ENCODE measurements at places on chromosomes 6 and 20.

DNA sequence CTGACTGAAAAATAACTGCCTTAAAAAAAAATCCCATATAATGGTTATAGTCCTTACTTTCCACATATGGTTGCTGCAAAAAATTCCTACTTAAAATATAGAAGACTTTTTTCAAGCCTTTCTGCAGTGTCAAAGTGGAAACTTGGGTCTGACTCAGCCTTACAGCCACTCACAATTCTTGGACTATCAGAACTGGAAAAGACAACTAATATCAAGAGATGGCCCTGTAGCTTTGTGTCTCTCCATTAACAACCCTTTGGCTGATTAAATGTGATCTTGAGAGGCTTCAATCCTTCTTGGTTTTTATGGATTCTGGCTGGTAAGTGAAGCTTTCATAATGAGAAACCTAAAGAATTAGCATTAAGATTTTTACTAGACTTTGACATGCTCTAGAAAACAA is 307.8 kb downstream of the RNGTT start:
- DNase-seq: no peak

DNA sequence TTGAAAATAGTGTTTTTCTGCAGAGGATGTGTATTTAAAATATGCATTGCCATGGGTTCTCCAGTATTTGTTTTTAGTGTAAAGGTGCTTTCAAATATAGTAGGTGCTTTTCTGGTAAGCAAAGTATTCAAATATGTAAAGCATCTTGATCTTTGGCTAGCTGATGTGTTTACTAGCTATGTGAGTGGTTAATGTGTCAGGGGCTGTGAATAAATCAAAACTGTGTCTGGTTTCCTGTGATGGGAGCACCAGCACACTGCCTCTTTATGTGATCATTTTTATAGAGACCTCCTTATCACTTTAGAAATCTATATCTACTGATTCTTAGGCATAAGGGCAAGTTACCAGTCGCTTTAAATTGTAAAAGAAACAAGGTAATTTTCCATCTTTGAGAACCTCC is 388.9 kb upstream of the MAN1A1 start:
- no peak for DNase-seq

DNA sequence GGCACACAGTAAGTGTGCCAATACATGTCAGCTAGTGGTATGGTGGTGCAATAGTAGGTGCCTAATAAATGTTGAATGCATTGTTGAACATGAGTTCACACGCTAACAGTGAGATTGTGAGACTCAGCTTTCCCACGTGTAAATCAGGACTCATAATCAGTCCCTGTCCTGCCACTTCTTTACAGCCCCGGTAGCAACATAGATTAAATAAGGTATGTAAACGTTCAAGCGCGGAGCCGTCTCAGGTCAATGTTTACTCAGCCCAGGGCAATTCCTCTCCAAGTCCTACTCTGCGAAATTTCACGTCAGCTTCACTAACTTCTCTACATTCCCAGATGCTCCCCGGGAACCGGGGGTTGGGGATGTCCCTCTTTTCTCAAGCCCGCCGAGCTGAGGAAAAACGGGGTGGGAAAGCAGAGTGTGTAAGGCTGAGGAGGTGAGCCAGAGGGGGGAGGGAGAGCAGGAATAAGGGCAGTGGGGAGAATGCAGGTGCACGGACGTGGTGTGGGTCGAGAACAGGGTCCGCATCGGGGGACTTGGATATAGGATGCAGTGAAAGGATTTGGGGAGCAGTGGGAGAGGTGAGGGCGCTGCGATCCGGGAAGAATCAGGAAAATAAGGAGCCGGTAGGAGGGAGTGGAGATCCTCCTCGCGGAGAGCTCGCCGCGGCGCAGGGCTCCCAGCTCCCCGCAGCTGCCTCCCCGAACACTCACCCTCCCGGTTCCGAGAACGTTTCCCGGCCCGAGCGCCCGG is 544 bp upstream of the TP53INP2 start:
- DNase-seq: peak; percentile 61

- DNase-seq: no peak
Observed at GRCh38 chr20:25573288-25574251, 11.8 kb downstream of the NINL start.

DNA sequence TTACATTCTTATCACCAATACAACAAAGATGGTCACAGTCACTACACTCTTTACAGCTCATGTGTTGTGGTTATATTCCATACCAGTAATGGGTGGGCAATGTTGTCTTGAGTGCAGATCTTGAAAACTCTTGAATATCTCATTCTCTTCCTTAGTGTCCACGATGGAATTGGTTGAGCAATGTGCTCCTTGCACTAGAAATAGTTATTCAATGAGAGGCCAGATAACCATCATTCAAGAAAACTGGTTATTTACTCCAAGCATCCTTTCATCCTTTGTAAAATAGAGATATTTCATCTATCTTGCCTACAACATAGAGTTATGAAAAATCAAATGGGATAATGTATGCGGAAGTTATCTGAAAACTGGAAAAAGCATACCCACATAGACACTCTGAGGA is 215.9 kb downstream of the ARHGAP18 start:
- no peak for DNase-seq

DNA sequence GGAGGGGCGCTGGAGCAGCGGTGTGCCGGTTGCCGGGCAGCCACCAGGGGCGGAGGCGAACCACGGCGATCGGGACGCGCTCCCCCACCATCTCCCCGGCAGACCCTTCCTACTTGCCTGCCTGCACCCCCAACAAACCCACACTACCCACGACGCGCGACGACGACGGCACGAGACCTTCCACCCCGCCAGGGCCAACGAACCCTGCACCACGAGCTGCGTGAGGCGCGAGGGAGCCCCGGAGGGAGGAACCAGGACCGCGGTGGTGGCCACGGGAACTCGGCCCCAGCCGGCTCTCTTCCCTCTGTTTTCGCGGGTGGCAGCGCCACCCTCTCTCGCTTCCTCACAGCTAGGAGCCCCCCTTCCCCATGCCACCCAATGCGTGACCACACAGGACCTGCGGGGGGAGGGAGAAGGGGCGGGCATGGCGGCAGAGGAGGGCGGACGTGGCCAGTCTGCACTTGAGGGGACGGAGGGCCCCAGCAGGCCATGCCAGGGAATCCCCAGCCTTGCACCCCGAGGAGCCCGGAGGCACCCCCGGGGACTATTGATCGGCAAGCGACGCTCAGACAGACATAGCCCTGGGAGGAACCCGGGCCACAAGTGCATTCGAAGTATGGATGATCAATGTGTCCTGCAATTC is 1516.4 kb upstream of the DEFB115 start:
- no peak for DNase-seq

DNA sequence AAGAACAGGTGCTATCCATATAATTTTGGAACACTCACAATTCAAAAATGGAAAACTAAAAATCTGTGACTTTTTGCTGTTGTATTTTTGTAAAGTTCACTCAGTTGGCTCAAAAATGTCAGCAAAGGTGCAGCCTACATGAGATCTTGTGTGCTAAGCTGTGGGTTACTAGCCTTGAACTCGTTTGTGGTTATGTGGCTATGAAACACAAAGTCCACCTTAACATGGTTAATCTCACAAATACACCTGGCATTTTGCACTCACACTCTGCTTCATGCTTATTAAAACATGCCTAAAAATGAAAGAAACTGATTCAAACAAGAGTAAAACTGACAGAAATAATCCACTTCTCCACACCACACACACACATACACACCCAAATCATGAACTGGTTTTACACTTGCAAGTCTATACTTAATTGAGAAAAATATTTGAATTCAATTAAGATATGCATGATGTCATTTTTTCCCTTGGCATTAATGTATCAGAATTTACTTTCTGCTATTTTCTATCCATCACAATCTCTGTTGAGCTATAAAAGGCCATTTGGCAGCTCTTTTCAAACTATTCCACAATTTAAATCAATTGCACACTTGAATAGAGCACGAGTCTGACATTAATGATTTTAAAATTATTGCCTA is 22.9 kb upstream of the TMEM30A start:
- no peak for DNase-seq

DNA sequence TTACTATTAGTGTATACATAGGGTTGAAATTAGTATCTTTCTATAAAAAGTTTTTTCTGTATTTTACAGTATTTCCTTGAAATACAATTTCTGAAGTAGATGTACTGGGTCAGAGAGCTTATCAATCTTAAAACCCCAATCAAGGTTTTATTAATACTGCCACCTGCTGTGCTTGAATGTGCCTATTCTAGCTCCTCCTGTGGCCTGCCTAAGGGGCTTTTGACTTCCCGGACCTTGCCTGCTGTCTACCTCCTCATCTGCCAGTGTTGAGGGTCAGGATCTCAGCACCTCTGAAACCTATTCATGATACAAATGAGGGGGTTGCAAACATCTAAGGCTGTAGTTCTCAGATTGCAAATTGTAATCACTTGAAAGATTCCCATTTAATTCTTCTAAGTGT is 9.2 kb downstream of the PACRG start:
- no peak for DNase-seq

DNA sequence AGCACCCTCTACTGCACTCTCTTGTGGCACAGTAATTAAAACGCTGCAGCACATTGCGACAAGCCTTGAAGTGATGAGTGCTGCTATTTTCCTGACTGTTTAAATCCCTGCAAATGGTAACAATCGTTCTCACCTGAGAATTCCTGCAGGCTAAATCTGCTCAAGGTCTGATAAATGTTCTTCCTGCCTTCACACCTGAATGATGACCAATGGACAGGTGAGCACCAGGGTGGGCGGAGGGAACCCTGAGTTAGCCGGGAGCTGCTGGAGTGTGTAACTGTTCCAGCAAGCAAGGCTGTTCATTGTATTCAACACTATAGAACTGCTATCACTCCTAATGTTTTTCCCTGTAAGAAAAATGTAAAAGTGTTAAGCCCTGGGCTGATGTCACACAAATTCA is 4.0 kb downstream of the DACT2 start:
- DNase-seq: no peak

GRCh38 chr6:14790976-14791375 is 454.9 kb upstream of the JARID2 start:
- no peak for DNase-seq

DNA sequence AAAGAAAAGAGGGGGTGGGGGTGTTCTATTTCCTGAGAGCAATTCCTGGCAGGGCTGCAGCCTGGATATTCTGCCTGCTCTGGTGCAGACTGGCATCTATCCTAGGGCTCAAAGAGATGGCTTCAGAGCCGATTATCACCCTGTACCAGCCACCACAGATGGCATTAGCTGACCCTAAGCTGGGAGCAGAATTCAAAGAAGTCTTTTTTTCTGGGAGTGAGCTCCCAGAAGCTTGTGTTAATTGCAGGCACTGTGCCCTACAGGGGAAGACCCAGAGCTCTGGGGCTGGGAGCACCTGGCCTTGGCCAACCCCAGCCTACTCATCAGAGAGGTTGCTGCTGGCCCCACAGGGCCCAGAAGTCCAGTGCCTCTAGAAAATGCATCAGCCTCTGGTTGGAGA is 85.9 kb downstream of the PXDC1 start:
- DNase-seq: no peak

GRCh38 chr6:158068893-158069799 is 87.5 kb downstream of the SYNJ2 start:
- no peak for DNase-seq

DNA sequence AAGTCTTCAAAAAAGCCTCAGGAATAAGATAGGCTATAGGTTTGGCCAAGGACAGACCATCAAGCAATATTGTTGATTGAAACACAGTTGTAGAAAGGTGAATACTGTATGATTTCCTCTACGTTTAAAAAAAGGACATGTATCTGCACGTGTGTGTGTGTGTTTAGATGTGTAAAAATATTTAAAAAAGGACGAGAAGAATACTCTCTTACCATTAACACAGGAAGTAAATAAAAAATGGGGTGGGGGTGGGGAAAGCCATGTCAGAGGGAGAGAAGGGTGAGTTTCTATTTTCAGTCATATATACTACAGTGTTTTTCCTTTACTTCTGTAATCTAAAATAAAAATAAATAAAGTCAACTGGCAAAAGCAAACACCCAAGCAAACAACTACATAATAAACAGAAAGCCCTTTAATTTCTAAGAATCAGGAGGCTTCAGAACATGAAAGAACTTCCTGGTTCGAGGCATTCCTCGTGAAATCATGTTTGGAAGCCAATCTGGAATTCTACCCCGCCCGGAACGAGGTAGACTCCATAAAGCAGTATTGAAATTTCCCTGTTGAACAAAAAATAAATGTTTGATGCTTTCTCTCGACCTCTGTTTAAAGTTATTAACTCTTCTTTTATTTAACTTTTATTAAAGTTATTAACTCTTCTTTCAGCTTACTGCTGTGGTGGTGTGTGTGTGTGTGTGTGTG is 158.1 kb upstream of the ZNF217 start:
- DNase-seq: no peak

Data from suppressor macrophage treated with lipopolysaccharide for 1 hour (primary cell).